ENCODE measurements at places on chromosomes 13 and 19.

DNA sequence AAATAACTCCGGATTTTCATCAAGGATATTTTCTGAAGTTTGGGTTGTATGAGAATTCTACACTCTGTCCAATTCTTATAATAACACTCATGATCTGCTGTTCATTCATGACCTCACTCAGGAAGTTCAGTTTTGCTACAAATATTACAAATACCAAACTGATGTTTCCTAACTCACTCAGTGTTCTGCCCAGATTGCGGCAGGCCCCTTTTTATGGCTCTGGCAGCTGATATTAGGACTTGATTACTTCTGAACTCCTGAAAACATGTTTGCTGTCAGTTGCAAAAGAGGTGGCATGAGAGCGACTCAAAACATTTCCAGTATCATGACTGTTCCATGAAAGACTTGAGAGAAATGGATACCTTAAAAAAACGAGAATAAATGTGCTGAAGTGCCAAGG is 188.0 kb downstream of the RGCC start:
- no peak for DNase-seq

DNA sequence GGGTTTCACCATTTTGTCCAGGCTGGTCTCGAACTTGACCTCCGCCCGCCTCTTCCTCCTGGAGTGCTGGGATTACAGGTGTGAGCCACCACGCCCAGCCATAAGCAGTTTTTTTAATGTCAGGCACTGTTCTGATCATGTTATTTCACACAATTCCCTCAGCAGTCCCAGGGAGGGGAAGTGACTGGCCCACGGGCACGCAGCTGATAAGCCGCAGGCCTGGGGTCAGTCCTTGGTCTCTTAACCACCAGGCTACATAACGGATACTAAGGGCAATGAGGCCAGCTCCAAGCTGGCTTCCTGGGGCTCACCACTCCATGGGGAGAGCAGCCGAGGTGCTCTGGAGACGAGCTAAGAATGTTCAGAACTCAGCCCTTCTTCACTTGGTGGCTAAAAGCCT is 13.5 kb downstream of the BRSK1 start:
- DNase-seq: no peak

- DNase-seq: no peak
Measured at GRCh38 chr19:29878973-29879654, 62.9 kb upstream of the URI1 start.

DNA sequence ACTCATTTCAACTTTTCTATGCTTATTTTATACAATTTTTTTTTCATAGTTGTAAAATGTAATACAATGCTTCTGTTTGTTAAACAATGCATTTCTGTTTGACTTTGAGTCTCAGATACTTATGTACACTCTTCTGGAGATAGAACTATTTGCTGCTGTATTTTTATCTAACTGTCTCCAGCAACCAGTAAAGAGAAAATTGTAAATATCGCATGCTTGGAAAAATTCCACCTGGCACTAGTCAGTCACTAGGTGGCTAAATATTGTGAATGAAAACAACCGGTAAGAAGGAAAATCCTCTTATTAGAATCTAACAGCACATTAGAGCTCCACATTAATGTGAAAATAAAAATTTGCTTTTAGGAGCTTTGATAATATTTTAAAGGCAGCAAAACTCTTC is 876.5 kb downstream of the PCDH9 start:
- DNase-seq: no peak

- DNase-seq: no peak
Measured at GRCh38 chr13:50247223-50247622, 232.0 kb downstream of the KCNRG start.

- DNase-seq: no peak
Measured at GRCh38 chr13:51841732-51842131, 3.2 kb downstream of the TMEM272 start.

- DNase-seq: no peak
Measured at GRCh38 chr13:44313674-44314073, 60.0 kb upstream of the SERP2 start.

DNA sequence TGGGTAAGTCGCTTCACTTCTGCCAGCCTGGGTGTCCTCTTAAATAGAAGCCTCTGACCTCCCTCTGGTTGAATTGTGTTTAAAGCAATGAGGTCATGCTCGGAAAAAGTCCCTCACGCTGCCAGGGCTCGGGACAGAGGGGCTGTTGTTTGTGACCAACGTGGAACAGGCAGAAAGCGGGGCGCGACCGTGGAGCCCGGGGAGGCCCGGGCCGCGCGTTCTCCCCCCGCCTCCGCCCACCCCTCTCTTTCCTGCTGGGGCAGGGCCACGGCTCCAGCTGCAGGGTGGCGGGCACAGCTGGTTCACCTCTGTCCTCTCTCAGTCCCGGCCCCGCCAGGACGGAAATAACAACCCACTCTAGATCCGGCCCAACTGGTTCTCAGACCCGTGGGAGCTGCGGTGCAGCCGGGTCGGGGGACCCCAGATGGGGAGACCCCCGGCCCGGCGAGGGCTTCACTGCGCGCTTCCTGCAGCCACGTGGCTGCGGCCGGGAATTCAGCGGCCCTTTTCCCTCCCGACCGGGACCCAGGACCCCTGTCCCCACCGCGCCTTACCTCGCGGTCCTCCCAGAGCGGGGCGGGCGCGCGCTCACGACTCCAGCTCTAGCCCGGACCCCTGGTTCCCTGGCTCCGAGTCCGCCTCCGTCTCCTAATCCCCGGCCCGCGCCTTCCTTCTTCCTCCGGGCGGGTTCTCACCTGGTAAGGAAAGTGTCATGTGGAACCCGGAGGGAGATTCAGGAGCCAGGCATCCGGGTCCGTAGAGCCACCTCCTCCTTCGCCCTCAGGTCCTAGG is 1.9 kb downstream of the CDC42EP5 start:
- peak; percentile 56 for DNase-seq

GRCh38 chr13:65915195-65915594 is 1314.9 kb downstream of the PCDH9 start:
- no peak for DNase-seq

DNA sequence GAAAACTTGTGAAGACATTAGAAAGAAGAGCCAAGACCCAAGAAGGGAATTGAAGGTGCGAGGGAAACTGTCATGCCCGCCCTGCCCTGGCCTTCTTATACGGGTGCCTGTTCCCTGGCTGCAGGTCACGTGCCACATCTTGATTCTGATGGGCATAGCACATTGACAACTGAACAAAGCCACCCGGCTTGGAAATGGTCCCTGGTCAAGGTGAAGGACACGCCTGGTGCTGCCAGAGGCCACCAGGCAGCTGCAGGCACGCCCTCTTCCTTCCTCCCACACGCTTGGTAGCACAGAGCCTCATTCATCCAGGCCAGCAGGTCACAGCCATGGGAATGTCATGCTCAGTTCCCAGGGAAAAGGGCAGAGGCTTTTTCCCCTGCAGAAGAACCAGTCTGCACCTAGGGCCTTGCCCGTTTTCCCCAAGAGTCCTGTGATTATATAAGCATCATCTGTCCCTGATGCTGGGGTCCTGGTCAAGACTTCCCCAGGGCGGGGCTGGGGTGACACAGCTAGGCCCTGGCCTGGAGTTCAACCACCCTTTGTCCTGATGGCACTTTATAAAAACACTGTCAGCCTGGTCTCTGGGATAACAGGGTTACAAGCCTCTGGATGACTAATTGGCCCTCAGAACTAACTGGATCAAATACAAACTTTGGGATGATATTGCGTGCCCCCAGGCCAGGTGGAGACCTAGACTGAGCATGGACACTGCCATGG is 56.0 kb downstream of the CDADC1 start:
- peak; percentile 62 for DNase-seq

DNA sequence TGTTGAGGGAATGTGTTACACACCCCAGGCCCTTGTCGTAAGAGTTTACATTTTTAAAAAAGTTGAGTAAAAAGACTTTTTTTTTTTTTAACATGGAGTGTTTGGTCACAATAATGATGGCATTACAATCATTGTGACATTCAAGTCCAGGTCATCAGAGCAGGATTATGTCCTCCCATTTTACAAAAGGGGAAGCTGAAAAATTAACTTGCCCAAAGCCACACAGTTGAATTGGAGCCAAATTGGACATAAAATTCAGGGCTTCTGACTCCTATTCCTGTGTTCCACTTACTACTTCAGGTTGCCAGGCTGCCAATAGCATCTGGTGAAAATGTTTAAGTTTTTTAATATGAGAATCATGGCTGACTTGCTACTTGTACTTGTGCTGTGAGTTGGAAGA is 49.3 kb downstream of the DLEU7 start:
- no peak for DNase-seq

DNA sequence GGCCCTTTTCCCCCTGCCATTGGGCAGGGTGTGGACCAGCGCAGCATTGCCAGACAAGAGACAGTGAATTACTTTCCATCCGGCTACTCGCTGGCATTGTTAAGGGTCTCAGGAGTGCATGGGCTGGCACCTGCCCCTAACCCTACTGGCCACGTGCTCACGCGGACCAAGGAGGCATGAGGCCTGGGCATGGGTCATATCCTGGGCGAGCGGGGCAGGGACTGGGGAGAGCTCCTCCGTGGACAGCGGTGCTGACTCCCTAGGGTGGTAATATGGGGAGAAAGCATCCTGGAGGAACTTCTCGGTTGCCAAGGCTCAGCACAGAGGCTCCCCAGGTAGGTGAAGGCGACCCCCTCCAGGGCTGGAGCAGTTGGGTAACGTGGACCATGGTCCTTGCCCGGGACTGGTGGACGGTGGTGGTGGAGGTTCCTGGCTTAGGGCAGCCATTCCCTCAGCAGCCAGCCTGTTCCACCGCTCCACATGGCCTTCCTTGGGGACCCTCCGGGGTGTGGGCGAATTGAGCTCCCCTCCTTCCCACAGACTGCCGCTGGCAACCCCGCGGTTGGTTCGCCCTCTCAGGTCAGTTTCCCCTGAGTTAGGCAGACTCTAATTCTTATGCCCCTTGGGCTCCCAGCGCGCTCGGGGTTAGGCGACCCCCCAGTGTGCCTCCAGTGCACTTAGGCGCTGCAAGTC is 465.1 kb downstream of the SLITRK5 start:
- DNase-seq: no peak

- DNase-seq: no peak
Measured at GRCh38 chr13:113902481-113902880, 38.6 kb upstream of the GAS6 start.

DNA sequence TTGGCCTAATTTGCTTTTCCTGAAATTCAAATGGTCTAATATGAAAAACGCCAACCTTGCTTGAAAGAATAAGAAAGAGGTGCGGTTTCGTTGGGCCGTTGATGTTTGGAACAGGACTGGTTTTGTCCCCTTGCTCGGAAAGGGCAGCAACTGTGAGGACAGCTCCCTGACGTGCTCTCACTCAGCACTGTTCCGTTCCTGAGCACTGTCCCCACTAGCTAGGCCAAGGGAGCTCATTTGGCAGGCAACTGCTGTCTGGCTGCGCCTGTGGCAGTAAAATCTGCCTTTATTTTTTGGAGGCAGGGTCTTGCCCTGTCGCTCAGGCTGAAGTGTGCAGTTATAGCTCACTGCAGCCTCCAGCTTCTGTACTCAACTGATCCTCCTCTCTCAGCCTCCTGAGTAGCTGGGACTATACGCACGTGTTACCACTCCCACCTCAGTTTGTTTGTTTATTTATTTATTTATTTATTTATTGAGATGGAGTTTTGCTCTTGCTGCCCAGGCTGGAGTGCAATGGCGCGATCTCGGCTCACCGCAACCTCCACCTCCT is 4.5 kb downstream of the LDLR start:
- no peak for DNase-seq

- no peak for DNase-seq
Measured at GRCh38 chr13:30803749-30804148, 68.4 kb downstream of the ALOX5AP start.

DNA sequence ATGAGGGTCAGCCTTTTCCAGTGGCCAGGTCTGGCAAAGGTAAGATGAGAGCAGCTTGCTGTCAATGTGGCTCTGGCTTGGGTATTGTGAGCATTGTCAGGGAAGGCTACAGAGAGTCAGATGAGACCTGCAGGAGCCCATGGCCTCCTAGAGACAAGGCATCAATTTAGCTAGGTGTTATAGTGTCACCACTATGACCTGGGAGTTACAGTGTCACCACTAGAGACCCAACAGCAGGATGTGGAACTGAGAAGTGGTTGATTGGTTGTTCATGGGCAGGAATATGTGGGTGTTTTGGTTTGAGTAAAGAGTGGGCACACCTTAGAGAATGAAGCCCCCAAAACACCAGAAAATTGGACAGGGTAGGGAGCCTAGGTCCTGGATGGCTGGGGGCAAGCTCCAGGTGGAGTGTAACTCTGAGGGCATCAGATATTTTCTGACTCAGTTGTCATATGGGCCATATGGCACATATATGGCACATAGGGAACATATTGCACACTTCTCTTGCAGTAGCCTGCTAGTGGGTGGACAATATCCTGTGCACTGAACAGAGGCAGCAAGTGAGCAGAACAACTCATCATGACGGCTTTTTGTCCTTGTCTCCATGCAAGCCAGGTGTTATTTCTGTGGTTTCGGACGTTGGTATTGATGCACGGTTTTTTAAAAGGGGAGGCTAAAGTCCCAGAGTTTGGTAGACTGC is 46.3 kb upstream of the CEACAM21 start:
- DNase-seq: no peak

Data from heart left ventricle (tissue), 16 donors.